ENCODE measurements at places on chromosomes 16 and 17. TPM values are rescaled to one million over a fixed set of nuclear protein-coding genes. Genes with fewer than 3 reads are reported as not detected.

- no peak for DNase-seq
Measured at GRCh38 chr16:74717367-74717766, 16.7 kb upstream of the MLKL start.

CRK gene
- 36.6 TPM for polyA plus RNA-seq

DNA sequence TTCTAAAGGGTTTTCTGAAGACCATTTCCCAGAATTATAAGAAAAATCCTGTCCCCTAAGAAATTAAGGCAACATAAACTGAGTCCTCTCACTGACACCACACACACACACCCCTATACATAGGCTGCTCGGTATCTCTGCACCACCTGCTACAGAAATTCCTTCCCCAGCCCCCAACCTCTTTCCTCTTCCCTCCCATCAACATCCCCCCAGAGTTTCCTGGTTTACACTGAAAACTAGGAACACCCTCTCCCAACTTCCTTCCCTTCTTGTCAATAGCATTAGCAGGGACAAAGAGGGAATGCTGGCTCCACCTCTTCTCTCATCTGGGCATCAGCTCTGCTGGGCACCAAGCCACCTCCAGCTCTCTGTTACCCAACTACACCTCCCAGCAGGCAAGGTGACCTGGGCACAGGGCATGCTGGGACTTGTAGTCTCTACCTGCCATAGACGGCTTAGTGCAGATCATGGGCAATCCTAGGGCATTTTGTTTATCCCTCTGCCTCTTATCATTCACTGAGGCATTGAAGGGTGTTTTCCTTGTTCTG, 15.7 kb downstream of the CAVIN1 start:
- DNase-seq = peak; percentile 74

CACNG3 gene
- not detected for polyA plus RNA-seq

RCVRN gene
- polyA plus RNA-seq = 0.09 TPM

- DNase-seq = no peak
Measured at GRCh38 chr16:51766739-51767138, 615.7 kb upstream of the SALL1 start.

GRCh38 chr16:1688807-1689560, 10.9 kb downstream of the JPT2 start:
- DNase-seq = peak; percentile 43

DNA sequence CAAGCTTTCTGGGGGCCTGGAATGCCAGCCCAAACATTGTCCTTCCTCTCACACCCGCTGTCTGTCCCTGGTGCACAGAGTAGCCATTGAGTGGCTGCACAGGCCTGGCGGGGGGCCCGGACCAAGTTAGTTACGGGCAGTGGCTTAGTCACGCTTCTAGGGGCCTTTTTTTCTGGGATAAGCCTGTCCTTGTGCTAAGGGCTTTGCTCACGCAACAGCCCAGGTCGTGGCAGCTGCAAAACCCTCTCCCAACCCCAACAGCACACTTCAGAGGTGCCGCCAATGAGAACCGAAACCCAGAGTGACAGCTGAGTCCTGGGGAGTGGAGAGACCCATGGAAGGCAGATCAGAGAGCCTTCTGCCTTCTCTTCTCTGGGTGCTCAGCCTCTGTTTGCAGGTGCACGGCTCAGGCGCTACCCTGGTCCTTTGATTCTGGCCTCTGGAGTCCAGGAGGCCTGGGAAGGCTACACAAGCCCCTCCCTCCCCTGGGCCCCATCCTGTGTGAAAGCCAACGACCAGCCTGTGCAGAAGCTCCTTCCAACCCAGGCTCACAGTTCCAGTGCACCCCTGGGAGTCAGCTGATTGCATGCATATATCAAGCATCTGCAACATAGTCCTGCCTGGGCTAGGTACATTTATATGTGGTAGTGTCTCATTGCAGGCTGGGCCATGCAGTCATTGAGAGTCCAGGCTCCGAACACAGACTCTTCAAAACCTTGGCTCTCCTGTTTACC, 9.1 kb downstream of the WSCD1 start:
- DNase-seq = no peak

GRCh38 chr16:81996664-81997509, 14.4 kb downstream of the SDR42E1 start:
- no peak for DNase-seq

DNA sequence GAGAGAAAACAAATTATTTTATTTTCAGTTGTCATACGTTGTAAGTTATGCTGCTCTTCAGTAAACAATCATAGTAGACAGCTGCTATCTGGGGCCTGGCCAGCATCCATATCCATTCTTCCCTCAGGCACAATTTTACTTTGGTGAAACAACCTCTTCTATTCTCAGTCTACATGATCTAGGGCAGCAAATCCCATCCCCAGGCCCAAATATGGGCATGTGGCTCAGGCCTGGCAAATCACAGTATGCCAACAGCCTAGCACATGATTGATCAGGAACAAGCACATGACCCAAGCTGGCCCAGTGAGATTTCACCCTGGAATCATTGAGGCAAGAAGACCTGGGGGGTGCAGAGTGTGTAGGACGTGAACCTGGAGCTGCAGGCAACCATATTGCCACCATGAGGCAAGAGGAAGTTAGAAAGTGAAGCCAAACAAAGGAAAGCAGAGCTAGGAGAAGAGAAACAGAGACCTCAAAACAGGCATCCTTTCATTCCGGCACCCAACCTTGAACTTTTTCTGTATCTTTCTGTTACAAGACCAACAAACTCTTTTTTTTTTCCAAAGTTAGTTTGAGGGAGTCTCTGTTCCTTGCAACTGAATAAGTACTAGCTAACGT, 10.3 kb upstream of the ABCC12 start:
- DNase-seq = no peak

GRCh38 chr16:64174327-64174726, 947.5 kb downstream of the CDH11 start:
- DNase-seq = no peak

CLEC19A gene
- polyA plus RNA-seq = 0.02 TPM

- no peak for DNase-seq
Measured at GRCh38 chr16:6483469-6484033, 849.1 kb upstream of the RBFOX1 start.

DNA sequence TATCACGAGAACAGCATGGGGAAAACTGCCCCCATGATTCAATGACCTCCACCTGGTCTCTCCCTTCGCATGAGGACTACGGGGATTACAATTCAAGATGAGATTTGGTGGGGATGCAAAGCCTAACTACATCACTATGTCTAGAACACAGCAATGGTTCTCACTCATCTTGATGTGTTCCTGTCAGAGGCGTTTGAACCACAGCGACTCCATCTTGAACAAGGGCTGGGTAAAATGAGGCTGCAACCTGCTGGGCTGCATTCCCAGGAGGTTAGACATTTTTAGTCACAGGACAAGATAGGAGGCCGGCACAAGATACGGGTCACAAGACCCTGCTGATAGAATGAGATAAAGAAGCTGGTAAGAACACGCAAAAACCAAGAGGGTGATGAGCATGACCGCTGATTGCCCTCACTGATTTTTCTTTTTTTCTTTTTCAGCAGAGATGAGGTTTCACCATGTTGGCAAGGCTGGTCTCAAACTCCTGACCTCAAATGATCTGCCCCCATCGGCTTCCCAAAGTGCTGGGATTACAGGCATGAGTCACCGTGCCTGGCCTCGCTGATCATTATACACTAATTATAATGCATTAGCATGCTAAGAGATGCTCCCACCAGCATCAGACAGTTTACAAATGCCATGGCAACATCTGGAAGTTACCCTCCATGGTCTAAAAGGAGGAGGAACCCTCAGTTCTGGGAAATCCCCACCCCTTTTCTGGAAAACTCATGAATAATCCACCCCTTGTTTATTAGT, 3.0 kb upstream of the PPY start:
- DNase-seq = no peak

ORAI3 gene
- polyA plus RNA-seq = 20.2 TPM

DNA sequence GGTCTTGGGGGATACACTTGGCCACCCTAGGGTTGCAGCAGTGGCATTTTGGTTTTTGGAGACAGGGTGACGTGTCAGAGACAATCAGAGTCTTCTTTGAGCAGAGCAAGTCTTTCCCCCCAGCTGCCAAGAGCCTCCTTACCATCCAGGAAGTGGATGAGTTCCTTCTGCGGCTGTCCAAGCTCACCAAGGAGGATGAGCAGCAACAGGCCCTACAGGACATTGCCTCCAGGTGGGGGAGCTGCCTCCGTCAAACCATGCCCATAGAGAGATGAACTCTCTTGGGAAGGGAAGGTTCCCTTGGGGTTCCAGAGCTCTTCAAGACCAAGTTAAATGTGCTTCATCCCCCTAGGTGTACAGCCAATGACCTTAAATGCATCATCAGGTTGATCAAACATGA, 11.3 kb downstream of the LIG3 start:
- no peak for DNase-seq

DNA sequence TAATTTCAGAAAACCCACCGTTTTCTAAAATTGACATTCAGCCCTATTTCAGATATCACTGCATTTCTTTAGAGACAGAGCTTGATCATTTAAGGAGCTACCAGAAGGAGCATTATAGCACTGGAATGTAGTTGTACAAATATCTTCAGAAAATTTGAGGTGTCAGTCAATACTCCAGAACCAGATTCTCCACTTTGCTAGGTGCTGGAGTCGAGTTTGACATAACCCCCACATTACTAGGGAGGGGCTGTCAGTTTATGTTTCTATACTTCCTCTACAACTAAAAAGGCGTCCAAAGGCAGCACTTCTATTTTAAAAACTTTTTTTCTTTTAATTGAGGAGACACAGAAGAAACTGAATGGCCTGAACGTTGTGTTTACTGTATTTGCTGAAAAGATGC, 892 bp upstream of the KIAA0513 start:
- DNase-seq = no peak

SULT1A4 gene
- 9.5 TPM for polyA plus RNA-seq

- DNase-seq = no peak
Measured at GRCh38 chr16:89017543-89018281, 40.7 kb upstream of the CBFA2T3 start.

GRCh38 chr16:3612510-3613466, 1.4 kb upstream of the SLX4 start:
- DNase-seq = no peak
